ENCODE measurements at places on chromosomes 16 and 17.
A peak's percentile ranks its signal among the peaks of the same experiment; 100 is the strongest.

- DNase-seq: no peak
Measured at GRCh38 chr17:72338847-72339790, 218.3 kb downstream of the SOX9 start.

DNA sequence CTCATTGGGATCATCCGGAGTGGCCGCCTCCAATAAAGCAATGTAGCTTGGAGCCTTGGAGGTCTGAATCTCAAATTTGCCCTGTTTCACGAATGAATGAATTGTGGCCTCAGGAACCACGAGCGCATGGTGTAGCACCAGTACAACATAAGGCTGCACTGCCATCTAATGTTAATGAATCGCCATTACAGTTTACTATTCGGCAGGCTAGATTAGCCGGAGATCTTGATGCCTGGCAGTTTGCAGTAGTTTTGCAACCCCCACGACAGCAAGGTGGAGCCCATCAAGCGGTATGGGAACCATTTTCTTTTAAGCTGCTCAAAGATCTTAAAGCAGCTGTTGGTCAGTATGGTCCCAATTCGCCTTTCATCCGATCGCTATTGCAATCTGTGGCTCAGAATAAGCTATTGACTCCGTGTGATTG, 18.8 kb downstream of the ALOX15B start:
- no peak for DNase-seq

- DNase-seq: peak; percentile 38
Measured at GRCh38 chr17:8832711-8833352, 33.7 kb upstream of the MFSD6L start.

DNA sequence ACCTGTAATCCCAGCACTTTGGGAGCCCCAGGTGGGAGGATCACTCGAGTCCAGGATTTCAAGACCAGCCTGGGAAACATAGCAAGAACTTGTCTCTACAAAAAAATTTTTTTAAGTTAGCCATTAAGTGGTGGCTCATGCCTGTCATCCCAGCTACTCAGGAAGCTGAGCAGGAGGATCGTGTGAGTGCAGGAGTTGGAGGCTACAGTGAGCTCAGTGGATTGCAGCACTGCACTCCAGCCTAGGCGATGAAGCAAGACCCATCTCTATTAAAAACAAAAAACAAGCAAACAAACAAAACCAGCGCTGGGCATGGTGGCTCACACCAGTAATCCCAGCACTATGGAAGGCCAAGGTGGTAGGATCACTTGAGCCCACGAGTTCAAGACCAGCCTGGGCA, 38.0 kb downstream of the HEATR3 start:
- DNase-seq: no peak

DNA sequence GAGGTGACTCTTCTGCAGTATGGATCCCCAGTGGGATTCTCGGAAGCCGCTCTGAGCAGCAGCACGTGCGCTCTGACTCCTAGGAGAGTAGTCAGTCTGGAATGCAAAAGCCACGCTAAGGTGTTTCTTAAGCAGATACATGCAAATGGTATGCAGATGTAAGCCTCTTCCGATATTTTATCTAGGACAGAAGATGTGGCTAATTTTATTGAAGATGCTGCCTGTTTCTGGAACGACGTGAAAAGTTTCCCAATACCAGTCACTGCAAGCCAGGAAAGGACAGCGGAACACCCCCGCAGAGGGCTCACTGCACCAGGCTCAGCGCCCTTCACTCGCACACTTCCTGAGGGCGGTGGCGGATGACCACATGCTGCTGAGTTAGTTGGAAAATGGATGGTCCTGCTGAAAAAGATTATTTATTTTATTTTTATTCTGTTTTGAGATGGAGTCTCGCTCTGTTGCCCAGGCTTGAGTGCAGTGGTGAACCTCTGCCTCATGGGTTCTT, 10.1 kb downstream of the FADS6 start:
- no peak for DNase-seq

GRCh38 chr16:58264961-58265479, 29.8 kb downstream of the PRSS54 start:
- DNase-seq: no peak

DNA sequence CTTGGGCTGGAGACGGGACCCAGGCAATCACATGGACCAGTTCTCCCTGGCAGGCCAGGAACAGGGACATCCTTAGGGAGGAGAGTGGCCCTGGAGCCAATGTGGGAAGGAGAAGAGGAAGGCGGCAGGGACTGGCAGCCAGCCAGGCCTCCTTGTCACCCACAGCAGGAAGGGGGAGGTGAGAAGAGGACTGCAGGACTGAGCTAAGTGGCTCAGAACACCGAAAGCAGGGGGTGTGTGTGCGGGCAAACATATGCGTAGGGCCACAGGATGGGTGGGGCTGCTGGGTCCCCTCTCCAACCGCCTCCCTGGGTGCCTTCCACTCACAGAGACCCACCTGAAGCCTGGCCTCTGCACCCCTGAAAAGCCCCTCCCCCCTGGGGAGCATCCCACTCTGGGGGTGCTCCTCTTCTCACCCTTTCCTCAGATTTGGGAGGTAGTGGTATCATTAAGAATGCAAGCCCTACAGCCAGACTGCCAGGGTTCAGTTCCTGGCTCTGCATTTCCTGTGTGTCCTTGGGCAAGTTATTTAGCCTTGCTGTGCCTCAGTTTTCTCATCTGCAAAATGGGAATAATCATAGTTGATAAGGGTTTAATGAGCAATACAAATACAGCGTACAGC, 8.1 kb downstream of the PNMT start:
- DNase-seq: peak; percentile 36

DNA sequence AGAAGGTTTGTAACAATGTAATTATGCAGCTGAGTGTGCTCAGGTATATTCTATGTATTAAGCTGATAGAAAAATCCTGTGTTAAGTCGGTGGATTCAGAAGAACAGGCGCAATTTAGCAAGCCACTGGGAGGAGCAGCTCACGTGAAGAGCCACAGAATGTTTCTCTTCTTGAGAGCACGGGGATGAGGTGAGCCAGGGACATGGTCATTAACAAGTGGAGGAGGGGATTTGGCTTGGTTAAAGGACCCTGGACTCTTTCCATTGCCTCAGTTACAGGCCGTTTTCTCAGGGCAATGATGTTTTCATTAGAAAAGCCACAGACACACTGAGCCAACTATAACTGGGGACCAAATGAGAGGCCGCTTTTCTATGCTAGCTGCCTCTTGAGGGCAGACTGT, 178.7 kb downstream of the SNX29 start:
- DNase-seq: no peak

DNA sequence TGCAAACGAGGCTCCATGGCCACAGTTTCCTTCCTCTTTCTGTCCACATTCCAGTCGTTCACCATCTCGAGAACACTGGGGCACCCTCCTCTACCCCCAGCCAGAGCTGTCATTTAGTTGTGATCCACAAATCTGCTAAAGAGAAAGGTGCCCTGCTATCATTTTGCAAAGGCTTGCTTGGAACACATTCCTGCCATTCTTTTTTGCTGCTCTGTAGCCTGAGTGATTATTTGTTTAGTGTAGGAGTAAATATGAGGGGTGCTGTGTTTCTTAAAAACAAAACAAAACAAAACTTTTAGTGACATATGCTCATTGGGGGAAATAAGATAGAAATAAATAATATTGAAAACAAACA, 166.7 kb downstream of the PRKCA start:
- DNase-seq: no peak

- no peak for DNase-seq
Measured at GRCh38 chr17:40348136-40348504, 16.4 kb downstream of the GJD3 start.

GRCh38 chr17:57296231-57296630, 39.9 kb downstream of the MSI2 start:
- DNase-seq: no peak

GRCh38 chr16:75336521-75336920, 85.1 kb upstream of the BCAR1 start:
- DNase-seq: no peak

- no peak for DNase-seq
Measured at GRCh38 chr17:55730380-55730779, 7.7 kb upstream of the TMEM100 start.

DNA sequence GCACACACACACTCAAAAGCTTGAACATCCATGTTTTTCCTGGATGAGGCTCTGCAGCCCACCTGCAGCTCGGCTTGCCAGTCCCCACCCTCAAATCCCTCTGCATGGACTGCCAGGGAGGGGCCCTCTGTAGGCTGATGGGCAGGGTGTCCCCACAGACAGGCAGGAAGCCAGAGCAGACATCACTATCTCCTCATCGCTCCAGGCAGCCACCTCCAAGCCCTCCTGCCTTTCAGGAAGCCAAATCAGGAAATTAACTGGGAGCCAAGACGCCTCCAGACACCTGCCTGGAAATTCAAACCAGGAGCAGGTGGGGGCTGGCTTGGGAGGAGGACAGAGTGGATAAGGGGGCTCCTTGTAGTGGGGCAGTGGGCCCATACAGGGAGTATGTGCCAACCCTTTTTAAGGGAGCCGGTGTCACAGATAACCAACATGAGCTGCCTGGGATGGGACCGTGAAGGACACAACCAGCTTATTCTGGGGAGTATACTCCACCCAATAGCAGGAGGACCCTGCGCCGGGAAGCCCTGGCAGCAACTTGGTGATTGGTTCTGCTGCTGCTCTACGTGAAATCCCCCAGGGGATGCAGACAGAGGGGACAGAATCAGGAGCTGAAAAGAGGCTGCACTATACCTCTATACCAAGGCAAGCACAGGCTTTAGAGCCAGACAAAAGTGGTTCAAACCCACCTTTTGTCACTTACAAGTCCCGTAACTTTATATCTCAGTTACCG, 139.1 kb downstream of the CCT6B start:
- DNase-seq: no peak

- DNase-seq: no peak
Measured at GRCh38 chr17:27283751-27284150, 10.2 kb upstream of the WSB1 start.

DNA sequence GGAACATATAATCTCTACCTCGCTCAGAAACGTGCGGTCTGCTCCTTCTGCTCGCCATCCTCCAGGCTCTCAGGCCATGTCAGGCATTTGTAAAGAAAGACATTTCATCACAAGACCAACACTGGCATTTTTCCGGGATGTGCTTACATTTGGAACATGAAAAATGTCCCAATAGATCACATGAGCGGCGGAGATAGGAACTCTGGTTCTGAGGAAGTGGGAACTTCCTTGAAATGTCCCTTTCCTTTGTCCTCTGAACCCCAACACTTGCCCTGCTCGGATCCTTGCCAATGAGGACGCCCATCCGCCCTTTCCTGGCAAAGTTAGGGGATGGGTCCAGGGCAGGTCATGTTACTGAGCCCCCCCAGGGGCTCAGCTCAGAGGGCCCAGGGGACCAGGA, 130.5 kb downstream of the MAF start:
- no peak for DNase-seq

GRCh38 chr16:66984892-66985311, 3.5 kb upstream of the CES4A start:
- DNase-seq: peak; percentile 64

DNA sequence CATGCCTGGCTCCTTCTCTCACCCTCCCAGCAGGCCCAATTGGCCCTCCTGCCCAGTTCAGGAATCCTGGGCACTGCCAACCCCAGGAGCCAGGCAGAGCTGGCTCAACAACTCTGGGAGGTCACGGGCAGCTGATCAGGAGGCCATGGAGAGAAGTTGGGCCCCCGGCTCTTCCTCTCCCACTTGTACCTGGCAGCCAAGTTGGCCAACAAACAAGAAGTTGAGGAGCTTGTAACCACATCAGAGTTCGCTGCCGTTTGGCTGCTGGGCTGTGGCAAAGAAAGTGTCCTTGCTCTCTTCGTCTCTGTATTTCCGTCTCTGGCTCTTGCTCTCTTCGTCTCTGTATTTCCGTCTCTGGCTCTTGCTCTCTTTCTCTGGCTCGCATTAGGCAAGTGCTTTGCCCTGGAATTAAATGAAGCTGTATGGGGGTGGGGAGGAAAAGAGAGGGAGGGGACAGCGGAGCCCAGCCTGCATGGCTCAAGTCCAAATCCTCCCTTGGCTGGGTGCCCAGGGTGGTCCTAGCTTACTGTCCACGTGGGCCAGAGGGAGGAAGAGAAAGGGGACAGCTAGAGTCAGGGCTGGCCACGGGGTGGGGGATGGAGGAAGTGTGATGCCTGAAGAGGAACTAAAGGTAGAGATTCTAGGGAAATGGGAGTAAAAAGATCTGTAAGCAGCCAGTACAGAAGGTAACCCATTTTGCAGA, 7.8 kb upstream of the TMEM132E start:
- no peak for DNase-seq

GRCh38 chr17:40903129-40903847, 18.2 kb upstream of the KRT20 start:
- no peak for DNase-seq

DNA sequence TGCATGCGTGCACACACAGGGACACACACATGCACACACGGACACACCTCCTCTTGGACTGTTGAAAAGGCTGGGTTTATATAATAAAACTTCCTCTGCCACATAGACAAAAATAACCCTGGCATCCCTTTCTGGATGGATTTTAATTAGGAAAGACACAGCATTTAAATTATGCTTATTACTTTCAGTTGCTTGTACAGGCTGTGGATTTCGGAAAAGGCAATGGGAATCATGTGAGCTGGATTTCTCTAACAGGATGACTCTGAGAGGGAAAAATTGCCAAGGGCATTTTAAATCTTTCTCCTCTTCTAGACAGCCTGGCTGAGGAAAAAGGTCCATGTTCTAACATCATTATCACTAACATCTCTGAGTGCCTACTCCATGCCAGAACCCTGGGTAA, 75.9 kb downstream of the HLF start:
- no peak for DNase-seq

DNA sequence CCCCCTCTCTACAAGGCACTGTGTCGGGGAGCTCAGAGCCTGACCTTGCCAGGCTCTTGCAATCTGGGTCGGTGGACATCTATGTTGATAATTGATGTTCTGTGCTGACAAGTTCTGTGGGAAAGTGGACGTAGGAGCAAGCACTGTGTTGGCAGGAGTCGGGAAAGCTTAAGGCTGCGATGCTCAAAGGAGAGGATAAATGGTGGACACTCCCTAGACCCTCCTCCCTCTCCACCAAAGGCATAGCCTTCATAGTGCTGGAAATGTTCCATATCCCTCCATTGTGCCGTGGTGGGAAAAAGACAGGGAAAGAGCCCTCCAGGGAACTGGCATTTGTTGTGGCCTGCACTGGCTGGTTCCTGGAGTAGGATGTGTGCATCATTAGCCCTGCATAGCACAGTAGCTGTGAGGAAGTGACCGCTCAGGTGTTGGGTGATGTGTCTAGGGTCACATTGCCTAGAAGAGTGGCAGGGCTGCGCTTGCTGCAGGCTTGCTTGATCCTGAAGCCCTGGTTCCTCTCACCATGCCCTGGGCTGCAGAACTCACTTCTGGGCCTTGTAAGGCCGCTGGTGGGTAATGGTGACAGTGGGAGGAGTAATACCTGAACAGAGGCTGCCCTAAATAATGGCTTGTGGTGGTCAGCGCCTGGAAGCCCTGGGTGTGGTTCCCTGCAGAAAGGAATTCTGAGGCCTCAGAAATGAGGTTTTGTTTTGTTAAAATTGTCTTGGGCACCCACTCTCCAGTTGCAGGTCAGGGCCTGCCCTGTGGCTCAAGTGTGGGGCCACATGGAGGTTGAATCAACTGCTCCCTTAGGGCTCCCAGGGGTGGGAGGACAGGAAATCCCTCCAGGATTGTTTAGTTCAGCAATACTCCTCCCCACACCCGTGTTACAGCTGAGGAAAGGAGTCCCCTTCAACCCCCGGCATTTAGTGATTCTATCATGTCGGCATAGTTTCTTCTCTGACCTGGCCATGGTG, 62.6 kb downstream of the KSR1 start:
- no peak for DNase-seq

All from stimulated activated CD8-positive, alpha-beta memory T cell treated with anti-CD3 and anti-CD28 coated beads, Interleukin-2, amount 100 ng/mL, for 48 hours (primary cell).